NCI-H526 treated with DMSO at 0.1 percent for 48 hours (cell line): ENCODE measurements at places on chromosomes 6 and 20.

- no peak for DNase-seq
These were observed 88.5 kb upstream of the PTPN1 start for GRCh38 chr20:50421356-50422340.

- no peak for DNase-seq
These were observed 89.0 kb downstream of the EDN1 start for GRCh38 chr6:12379181-12379580.

- no peak for DNase-seq
These were observed 16.4 kb downstream of the ZNF311 start for GRCh38 chr6:28988536-28989311.

DNA sequence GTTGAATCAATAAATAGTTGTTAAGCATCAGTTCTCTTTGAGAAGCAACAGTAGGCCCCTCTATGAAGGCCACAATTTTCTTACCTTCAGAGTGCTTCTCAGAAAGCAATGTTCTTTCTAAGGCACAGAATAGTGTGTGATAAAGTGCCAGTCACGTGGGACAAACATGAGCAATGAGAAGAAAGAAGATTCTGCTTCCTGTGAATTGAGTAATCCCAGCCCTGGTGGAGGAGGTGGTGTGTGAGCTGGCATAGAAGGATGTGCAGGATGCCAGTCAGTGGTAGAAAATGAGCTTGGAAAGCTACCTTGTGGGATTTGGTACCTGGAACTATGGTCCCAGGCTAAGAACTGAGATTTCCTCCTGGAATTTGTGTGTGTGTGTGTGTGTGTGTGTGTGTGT lies 21.7 kb downstream of the KIZ start:
- no peak for DNase-seq

DNA sequence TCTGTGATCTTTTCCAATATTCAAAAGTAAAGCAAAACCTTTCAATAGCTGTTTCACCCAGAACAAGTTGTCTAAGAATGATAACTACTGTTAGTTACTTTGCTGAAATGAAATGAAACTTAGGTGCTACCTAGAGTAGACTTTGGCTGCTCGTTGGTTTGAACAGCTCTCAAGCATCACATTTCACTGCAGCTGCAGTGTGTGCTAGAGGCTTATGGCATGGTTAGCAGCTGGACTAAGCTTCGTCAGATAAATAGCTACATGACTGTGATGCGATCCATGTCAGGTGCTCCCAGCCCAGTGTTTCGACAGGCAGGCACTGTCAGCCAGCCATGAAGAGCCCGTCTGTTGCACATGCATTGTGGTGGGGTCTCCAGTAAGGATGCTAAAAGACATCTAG lies 201.1 kb downstream of the TFAP2B start:
- DNase-seq: peak; percentile 13

- DNase-seq: no peak
These were observed 211.3 kb upstream of the RUNX2 start for GRCh38 chr6:45116714-45117410.

DNA sequence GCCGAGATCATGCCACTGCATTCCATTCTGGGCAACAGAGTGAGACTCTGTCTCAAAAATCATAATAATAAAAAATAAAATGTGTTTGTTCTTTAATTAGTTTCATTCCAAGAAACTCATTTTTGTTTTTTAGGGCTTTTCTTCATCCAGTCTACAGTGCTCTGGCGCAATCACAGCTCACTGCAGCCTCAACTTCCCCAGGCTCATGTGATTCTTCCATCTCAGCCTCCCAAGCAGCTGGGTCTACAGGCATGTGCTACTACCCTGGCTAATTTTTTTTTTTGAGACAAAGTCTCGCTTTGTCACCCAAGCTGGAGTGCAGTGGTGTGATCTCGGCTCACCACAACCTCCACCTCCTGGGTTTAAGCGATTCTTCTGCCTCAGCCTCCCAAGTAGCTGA lies 143.6 kb upstream of the JARID2 start:
- DNase-seq: no peak
